Smooth muscle cell of trachea (primary cell): ENCODE measurements at places on chromosomes 5 and 9. TPM values are rescaled to one million over a fixed set of nuclear protein-coding genes. Genes with fewer than 3 reads are reported as not detected.

TLX3 gene
- not detected in 2 replicates for total RNA-seq

PCDHGA5 gene
- total RNA-seq: 2.8 and 3.5 TPM in 2 replicates

FIBCD1 gene
- 12.2 and 17.5 TPM in 2 replicates for total RNA-seq

RASGEF1C gene
- total RNA-seq: not detected in 2 replicates

STRBP gene
- 3.5 and 5.2 TPM in 2 replicates for total RNA-seq

PTGER4 gene
- total RNA-seq: 10.3 and 23.3 TPM in 2 replicates

OTULINL gene
- under 0.01 and 0.17 TPM in 2 replicates for total RNA-seq

PCDHGA9 gene
- total RNA-seq: 7.4 and 8.0 TPM in 2 replicates

FAM163B gene
- total RNA-seq: not detected in 2 replicates

TAL2 gene
- total RNA-seq: 0.29 TPM in 1 of 2 replicates, not detected in the other
